ENCODE measurements at places on chromosomes 11 and 22. TPM values are rescaled to one million over a fixed set of nuclear protein-coding genes. Genes with fewer than 3 reads are reported as not detected.
A peak's percentile ranks its signal among the peaks of the same experiment; 100 is the strongest.

The KRTAP5-2 gene
- total RNA-seq: not detected

The OR51B4 gene
- not detected for total RNA-seq

The LGR4 gene
- 32.7 TPM for total RNA-seq

The CALCA gene
- total RNA-seq: not detected

The VPREB1 gene
- total RNA-seq: not detected

The WNT11 gene
- total RNA-seq: 18.2 TPM

The ANO1 gene
- total RNA-seq: 6.7 TPM

The MAP6 gene
- 5.2 TPM for total RNA-seq

The MMP3 gene
- not detected for total RNA-seq

The KIF18A gene
- 0.08 TPM for total RNA-seq

The LIPT2 gene
- 0.49 TPM for total RNA-seq

The DDIAS gene
- total RNA-seq: 0.95 TPM

The ANGPTL5 gene
- 1.5 TPM for total RNA-seq

The KCNJ1 gene
- not detected for total RNA-seq

- DNase-seq: no peak
Measured at GRCh38 chr11:121606354-121606753, 153.6 kb upstream of the SORL1-AS1 start.

GRCh38 chr11:111870522-111870885, 877 bp downstream of the ALG9 start:
- no peak for DNase-seq

- DNase-seq: no peak
Measured at GRCh38 chr11:114607753-114608459, 12.3 kb upstream of the NXPE4 start.

GRCh38 chr11:86081455-86081854, 12.6 kb upstream of the PICALM start:
- DNase-seq: no peak

DNA sequence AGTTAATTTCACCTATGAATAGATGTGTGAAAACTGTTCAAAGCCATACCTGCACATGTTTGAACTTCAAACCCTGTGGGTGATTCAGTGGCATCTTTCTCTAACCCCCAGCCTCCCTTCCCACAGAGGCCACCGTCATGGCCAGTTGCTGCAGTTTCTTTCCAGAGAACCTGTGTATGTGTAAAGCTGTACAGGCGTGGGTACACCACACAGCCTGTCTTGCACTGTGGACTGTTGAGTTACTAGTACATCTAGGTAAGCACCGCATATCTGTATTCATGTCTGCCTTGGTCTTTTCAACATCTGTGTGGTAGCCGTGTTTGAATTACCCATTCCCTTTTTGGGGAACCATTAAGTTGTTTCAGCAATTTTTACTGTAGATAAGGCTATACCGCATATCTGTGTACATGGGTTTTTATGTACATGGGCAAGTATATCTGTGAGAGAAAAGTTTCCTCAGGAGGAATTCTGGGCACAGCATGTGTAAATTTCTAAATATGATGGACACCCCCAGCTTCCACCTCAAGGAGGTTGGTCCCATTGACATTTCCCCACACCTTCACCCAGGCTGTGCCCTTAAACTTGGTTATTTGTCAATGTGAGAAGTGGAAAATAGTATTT, 13.9 kb downstream of the NEAT1 start:
- DNase-seq: no peak

GRCh38 chr22:29700900-29701154, 19.0 kb upstream of the CABP7 start:
- DNase-seq: no peak

DNA sequence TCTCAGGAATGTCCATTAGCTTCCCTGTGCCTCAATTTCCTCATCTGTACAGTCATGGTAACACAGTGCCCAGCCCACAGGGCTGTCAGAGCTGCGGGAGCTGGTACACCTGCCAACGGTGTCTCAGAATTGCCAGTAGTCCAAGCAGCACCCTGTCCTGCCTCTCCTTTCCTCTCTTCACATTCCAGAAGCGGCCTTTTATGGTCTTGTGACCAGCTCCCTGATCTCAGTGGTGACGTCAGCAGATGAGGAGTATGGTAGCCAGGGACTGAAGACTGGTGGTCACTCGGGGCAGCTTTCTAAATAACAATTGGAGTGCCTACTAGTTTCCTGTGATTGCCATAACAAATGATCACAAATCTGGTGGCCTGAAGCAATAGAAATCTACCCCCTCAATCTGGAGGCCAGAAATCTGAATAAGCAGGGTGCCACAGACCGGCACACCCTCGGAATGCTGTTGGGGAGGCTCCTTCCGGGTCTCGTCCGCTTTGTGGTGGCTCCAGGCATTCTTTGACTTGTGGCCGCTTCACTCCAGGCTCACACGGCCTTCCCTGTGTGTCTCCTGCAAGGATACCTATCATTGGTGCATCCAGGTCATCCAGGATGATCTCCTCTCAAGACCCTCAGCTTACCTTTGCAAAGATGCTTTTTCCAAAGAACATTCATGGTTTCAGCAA, 2.1 kb downstream of the FADD start:
- peak; percentile 60 for DNase-seq

- no peak for DNase-seq
Measured at GRCh38 chr11:93921695-93922468, 71.5 kb upstream of the VSTM5 start.

- DNase-seq: no peak
Measured at GRCh38 chr11:118625036-118625690, 17.7 kb downstream of the PHLDB1 start.

DNA sequence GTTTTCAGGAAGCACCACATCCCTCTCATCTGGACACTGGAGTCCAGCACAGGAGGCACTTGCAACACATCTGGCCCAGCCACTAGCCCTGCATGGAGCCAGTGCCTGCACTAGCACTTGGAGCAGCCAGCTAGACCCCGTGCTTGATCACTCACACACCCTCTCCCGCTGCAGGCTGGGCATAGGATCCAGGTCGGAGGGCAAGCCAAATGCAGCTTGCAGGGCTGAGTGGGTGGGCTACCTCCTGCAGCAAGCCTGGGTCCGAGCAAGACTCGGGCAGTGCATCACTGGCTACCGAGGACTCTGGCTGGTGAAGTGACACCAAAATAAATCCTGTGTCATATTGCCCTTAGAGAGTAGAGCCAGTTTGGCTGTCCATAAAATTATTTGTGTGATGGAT, 1795.4 kb downstream of the LRRC4C start:
- no peak for DNase-seq

GRCh38 chr11:102026959-102027358, 20.3 kb upstream of the CFAP300 start:
- DNase-seq: no peak

GRCh38 chr11:3947061-3947460, 91.6 kb downstream of the STIM1 start:
- no peak for DNase-seq

DNA sequence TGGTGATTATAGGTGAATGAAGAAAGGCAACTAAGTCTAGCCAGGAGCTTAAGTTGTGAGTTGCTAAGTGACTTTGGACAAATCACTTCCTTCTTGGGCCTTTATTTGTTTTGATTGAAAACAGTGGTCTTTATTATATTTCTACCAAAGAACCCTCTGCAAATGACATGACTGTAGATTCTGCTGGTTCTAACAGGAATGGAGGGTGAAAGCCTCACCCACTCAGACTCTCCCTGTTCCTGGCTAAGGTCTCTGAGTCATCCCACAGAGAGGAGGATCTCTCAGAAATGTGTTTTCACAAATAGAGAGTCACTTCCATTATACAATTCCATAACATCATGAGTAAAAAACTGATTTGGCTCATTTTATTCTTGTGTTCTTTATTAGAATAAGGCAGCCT, 583.9 kb upstream of the LRRC4C start:
- no peak for DNase-seq

DNA sequence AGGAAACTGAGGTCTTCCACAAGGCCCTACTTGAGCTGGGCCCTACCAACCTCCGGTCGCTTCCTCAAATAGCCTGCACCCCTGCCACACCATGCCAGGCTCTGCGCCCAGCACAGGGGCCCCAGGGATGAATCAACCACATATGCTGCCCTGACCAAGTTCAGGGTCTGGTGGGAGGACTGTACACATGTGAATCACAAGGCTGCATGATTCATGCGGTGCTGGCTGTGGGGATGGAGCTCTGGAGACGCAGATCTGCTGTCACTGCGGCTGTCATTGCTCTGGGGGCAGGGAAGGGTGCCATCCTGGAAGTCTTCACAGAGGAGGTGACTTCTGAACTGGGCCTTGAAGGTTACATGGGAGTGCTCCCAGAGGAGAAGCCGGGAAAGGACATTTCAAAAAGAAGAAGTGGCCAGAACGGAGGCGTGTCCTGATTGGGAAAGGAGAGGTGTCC, 21.5 kb downstream of the CYTH4 start:
- peak; percentile 76 for DNase-seq

- DNase-seq: no peak
Measured at GRCh38 chr11:130718120-130718519, 198.2 kb downstream of the SNX19 start.

DNA sequence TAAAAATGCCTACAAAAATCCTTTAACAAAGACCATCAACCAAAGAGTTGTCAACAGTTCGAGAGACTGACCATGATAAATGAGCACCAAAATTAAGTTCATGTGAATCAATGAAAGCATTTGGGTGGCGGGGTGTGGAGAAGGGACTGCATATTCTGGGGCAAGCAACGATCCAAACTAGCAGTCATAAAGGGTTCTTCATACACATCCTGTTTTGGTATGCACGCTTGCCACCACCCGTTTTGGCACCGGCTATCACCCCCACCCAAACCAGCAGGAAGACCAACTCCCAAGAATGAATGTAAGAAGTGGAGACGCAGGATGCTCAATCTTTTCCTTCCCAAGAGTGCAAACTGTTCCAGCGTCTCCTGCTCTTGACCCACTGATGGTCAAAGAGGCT, 80.8 kb downstream of the SGSM3 start:
- no peak for DNase-seq

GRCh38 chr11:130964058-130964792, 47.9 kb upstream of the SNX19 start:
- no peak for DNase-seq

DNA sequence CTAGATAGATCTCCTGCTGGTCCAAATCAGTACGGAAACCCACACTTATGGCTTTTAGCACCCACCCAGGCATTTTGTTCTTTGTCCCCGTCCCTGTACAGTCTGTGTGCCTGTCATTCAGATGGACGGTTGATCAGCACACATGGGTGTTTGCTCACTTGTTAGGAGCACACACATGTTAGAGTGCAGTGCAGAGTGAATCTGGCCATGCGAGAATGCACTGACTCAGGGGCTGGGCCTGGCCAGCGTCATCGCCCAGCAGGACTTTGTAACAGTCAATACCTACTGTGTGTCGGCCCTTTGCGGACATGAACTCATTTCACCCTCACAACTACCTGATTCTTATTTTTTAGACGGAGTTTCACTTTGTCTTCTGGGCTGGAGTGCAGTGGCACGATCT, 3.4 kb downstream of the RPS6KA4 start:
- no peak for DNase-seq

- DNase-seq: no peak
Measured at GRCh38 chr11:78217650-78218541, 29.2 kb downstream of the USP35 start.

Measured in Right ventricle myocardium inferior (tissue), 1 donor.